Hematopoietic multipotent progenitor cell treated with erythropoietin and hydrocortisone succinate and interleukin-3 and kit ligand, for 8 days (in vitro differentiated cells): ENCODE measurements at places on chromosomes 16 and 17.

DNA sequence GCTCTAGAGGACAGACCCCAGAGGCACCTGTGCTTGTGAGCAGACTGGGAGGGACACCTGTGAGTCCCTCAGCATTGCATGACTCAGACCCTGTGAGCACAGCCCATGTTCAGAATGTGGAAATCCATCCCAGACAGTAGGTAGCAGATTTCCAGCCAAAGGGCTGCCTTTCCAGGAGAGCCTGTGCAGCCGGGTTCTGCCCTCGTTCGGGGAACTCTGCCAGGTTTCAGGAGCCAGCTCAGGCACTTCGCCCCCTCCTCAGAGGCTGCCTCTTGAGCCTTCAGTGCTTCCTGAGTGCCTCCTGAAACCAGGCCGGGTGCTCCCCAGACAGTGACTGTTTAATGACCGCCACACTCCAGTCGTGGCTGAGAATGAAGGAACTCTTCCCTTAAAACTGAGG is 23.3 kb upstream of the SDR42E2 start:
- no peak for DNase-seq

- DNase-seq = no peak
Observed at GRCh38 chr17:51263006-51263405, 2.7 kb downstream of the UTP18 start.

DNA sequence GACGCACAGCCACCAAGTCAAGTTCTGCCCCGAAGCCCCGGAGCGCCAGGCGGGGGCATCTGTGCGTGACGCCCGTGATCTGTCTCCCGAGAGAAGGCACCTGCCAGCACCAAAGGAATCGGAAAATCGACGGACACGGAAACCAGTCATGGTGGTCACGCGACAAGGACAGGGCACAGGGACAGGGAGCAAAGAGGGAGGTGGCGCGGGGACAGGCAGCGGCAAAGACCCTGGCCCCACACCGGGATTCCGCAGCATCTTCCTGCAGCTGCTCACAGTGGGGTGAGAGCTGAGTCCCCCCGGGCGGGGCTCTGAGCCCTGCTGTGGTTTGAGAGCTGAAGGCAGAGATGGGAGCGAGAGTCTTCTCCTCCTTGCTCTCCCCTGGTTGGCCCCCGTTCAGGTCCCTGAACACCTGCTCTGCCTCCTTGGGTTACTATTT is 56.4 kb downstream of the ABR start:
- no peak for DNase-seq

- DNase-seq = no peak
Observed at GRCh38 chr16:15502041-15502725, 67.8 kb downstream of the BMERB1 start.

- DNase-seq = peak; percentile 90
Observed at GRCh38 chr17:8420041-8420934, 15.4 kb upstream of the NDEL1 start.

DNA sequence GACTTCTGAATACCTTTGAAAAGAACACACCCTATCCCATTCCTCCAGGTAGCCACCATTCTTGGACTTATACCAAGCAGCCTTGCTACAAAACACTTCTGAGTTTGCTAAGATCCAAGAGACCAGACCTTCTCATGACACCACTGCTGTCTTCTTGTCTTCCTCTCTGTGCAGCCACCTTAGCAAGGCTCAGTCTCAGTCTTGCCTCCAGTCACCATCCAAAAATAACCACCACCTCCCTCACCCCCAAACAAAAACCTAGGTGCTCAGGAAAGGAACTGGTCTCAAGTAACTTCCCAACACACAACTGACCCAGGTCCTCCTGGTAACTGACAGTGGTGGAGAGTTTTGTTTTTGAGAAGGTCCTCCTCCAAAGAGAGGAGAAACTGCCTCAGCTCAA is 90.9 kb upstream of the CORO6 start:
- no peak for DNase-seq

GRCh38 chr17:8300627-8301242 is 5.5 kb upstream of the SLC25A35 start:
- DNase-seq = peak; percentile 72

- no peak for DNase-seq
Observed at GRCh38 chr17:82407255-82407654, 10.9 kb upstream of the HEXD start.

DNA sequence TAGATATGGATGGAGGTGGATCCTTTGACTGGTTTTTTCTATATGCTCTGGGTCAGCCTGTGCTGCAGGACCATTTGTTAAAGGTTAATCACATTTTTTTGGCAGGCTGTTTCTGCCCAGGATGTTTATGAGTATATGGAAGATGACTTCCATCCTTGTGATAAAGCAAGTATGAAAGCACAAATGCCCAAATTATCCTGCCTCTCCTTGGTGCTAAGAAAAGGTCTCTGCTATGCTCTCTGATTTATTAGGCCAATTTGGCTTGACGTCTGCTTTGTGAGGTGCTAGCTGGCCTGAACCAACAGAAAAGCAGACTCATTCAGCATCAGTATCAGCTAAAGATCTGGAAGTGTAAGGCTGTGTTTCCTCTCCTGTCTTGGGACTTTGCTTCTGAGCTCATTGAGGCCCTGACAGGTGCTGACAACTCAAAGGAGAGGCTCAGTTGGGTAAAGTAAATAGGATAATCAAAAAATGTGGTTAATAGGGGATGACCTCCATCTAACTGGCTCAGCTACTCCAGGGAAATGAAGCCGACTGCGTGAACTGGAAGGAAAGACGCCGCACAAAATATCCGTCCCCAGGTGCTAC is 15.2 kb downstream of the ANKRD40 start:
- no peak for DNase-seq

- no peak for DNase-seq
Observed at GRCh38 chr16:29852654-29853053, 10.4 kb downstream of the CDIPT start.

DNA sequence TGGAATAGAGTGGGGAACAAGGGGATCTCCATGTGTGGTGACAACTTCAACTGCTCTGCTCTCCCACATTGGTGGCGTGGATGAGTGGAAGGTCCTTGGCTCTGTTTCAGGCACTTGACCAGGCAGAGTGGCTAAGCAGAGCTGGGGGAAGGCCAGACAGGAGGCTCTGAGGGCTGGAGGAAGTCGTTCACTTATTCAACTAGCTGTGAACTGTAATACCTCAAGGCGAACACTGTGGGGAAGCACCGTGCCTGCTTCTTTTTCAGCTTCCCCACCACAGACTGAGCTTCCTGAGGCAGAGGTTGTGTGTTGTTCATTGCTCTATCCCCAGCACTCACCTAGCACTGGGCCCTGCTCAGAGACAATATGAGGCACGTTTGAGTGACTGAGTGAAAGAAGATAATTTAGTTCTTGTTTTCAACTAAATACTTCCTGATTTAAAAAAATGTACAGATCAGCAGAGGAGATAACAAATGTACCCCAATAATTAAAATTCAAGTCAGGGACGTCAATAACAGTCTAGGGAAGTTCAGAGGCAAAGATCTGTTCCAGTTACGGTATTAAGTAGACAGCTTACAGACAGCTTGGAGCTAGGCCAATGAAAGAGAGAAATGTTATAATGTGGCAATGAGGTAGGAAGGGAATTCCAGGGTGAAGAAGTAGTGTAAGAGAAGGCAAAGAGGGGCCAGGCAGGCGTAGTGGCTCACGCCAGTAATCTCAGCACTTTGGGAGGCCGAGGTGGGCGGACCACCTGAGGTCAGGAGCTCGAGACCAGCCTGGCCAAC is 34.7 kb downstream of the MYO18A start:
- DNase-seq = peak; percentile 79

DNA sequence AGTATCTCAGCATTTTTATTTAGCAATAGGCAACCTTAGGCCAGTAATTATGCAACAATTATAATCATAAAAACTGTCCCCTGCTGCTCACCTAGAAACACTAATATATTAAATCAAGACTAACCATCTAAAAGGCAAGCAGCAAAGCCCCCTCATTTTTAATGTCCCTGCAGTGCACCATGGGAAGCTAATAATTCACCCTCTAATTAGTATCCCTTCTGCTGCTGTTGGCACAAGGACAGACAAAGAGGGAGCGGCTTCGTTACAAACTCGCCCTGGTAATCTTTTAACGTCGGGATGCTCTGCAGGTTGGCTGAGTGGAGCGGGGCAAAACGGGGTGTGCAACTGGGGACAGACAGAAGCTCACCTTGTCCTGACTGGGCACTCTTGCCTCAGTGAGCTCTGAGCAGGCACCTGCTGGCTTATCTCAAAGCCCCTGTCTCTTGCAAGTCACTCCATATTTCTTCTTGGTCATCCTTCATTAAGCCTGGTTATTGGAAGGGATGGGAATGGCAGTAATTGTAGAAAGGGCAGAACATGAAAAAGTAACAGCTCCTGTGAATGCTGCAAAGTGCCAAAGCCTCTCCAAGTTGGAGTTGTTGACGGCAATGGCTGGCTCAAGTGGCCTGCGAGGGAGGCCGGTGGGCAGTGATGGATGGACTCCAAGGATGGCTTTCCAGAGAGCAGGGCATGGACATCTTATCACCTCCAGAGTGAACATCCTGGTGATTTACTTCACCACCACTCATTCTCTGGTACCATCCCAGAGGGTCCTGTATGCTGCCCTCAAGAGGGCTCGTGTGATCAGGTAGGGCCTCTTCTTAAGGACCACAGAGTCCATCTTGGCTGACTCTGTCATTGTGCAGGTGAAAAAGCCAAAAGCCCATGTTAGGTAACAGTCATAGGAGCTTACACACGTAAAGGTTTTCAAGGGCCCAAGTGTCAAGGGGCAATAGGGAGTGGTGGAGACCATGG is 219.6 kb upstream of the N4BP1 start:
- DNase-seq = no peak

GRCh38 chr17:1645207-1646171 is at the start of gene SCARF1:
SCARF1 (minus strand) TSS chr17:1645732; CDS start chr17:1645697, 35 bp downstream.
- DNase-seq = no peak

GRCh38 chr17:75478508-75478907 is 22.1 kb downstream of the TMEM94 start:
- DNase-seq = no peak

GRCh38 chr16:27174798-27175197 is 28.5 kb upstream of the KDM8 start:
- peak; percentile 55 for DNase-seq

GRCh38 chr17:7112510-7113108 is 2.0 kb downstream of the ASGR2 start:
- DNase-seq = no peak

- no peak for DNase-seq
Observed at GRCh38 chr17:46152423-46152822, 40.8 kb downstream of the KANSL1 start.

DNA sequence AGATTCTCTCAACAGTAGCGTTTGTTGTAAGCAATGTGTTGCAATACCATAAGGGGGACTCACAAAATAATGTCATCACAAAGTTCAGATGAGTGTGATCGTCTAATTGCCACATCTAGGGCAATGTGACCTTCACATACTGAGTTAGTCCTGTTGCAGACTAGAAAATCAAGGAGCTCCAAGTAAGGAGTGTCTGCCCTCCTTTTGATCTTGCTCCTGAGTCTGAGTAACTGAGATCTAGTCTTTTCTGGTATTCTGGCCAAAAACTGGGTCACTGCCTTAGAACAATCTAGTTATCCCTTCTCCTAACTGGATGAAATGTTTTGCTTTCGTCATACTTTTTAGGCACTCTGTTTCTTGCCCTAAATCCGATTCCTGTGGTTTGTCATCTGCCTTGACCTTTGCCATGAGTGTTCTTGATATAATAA is 712.1 kb downstream of the CDH11 start:
- DNase-seq = no peak

GRCh38 chr17:69967910-69968411 is 107.1 kb upstream of the KCNJ16 start:
- no peak for DNase-seq
